Neural crest cell (in vitro differentiated cells): ENCODE measurements at places on chromosomes 1 and 21.

DNA sequence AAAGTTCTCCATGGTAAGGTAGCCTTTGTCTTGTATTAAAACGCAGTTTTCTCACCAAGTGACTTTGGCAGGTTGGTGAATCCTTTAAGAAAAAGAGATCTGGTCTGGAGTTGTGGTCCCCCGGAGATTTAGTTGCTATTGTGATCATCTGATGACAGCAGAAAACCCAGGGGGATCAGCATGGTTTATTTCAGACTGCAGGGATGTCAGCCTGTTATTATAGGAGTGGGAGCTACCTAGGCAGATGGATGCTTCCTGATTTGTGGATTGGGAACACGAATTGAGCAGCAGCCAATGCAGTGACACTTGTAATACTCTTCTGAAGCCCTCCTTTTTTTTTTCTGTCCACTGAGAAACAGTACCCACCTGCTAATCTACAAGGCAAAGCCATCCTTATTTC lies 150.2 kb downstream of the ST6GALNAC3 start:
- no peaks in the 10 kb centered on the region for H3K27me3 ChIP-seq
- no peak overlapping the region for H3K4me3 ChIP-seq
- peaks cover 11% of the 10 kb centered on the region for H3K4me1 ChIP-seq
- H3K27ac ChIP-seq, result no peak overlapping the region
- H3K36me3 ChIP-seq, result peaks cover 2% of the 10 kb centered on the region
- DNase-seq, result no peak

- H3K4me3 ChIP-seq, result no peak overlapping the region
- no peak overlapping the region for H3K27ac ChIP-seq
- no peak for DNase-seq
- H3K36me3 ChIP-seq, result no peaks in the 10 kb centered on the region
- peaks cover 5% of the 10 kb centered on the region for H3K4me1 ChIP-seq
These were observed 9.5 kb downstream of the DNM3 start for GRCh38 chr1:171850651-171851350.

- no peaks in the 10 kb centered on the region for H3K36me3 ChIP-seq
- H3K27me3 ChIP-seq, result no peaks in the 10 kb centered on the region
- peak overlapping the region; percentile 43 for H3K27ac ChIP-seq
- H3K4me1 ChIP-seq, result peaks cover 5% of the 10 kb centered on the region
- no peak overlapping the region for H3K4me3 ChIP-seq
- DNase-seq, result no peak
These were observed 74.2 kb downstream of the SIK1 start for GRCh38 chr21:43352568-43353281.

DNA sequence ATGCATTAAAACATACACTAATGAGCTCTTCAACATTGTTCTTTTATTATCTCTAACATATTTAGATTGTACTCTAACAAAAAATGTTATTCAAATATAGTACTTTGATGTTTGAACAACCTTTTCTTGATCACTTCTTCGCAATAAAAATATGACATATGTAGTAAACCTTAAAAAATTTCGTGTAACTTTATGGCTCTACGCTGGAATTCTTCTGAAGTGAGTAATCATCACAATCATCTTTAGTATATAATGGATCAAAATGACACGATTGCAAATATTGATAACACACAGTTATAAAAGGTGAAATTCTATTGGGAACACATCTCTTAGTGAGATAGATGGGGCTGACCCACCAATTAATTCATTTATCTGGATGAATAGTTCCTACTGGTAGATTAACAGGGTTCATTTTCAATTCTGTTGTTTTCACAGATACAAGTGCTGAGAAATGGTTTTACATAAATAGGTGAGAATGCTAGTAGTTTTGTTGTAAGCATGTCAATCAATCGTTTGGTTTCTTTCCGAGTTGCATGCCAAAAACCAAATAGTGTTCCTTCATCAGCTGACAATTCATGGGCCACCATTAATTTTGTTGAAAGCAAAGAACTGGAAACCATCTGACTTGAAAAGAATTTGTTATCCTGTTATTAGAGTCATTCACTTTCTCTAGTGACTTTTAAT lies 1.5 kb upstream of the ZMPSTE24 start:
- H3K27ac ChIP-seq, result no peak overlapping the region
- H3K4me1 ChIP-seq, result peaks cover 20% of the 10 kb centered on the region
- H3K36me3 ChIP-seq, result peaks cover 5% of the 10 kb centered on the region
- DNase-seq, result no peak
- H3K4me3 ChIP-seq, result peak overlapping the region; percentile 96

- no peak for DNase-seq
- no peaks in the 10 kb centered on the region for H3K27me3 ChIP-seq
- H3K4me3 ChIP-seq, result no peak overlapping the region
- H3K36me3 ChIP-seq, result no peaks in the 10 kb centered on the region
- H3K4me1 ChIP-seq, result no peaks in the 10 kb centered on the region
These were observed 105.4 kb upstream of the VANGL1 start for GRCh38 chr1:115536279-115536816.
